ENCODE measurements at places on chromosomes 3 and 15. TPM values are rescaled to one million over a fixed set of nuclear protein-coding genes. Genes with fewer than 3 reads are reported as not detected.

STRIT1 gene
- total RNA-seq, result not detected

NOP10 gene
- 205 TPM for total RNA-seq

TEX55 gene
- not detected for total RNA-seq

TBCCD1 gene
- total RNA-seq, result 9.4 TPM

ROPN1 gene
- total RNA-seq, result not detected
